Frontal cortex (tissue), 4 donors: ENCODE measurements at places on chromosomes 1 and 21. TPM values are rescaled to one million over a fixed set of nuclear protein-coding genes. Genes with fewer than 3 reads are reported as not detected.

- DNase-seq, result no peak
Measured at GRCh38 chr1:37728416-37728815, 36.1 kb downstream of the CDCA8 start.

DNA sequence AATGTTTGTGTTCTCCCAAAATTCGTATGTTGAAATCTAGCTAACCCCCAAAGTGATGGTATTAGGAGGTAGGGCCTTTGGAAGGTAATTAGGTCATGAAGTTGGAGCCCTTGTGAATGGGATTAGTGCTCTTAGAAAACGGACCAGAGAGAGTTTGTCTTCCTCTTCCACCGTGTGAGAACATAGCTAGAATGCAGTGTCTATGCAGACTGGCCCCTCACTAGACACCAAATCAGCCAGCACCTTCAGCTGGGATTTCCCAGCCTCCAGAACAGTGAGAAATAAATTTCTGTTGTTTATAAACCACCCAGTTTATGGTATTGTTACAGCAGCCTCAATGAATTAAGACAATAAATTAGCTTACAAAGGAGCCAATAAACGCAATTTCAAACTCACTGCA, 58.0 kb downstream of the KIAA0319L start:
- no peak for DNase-seq

DNA sequence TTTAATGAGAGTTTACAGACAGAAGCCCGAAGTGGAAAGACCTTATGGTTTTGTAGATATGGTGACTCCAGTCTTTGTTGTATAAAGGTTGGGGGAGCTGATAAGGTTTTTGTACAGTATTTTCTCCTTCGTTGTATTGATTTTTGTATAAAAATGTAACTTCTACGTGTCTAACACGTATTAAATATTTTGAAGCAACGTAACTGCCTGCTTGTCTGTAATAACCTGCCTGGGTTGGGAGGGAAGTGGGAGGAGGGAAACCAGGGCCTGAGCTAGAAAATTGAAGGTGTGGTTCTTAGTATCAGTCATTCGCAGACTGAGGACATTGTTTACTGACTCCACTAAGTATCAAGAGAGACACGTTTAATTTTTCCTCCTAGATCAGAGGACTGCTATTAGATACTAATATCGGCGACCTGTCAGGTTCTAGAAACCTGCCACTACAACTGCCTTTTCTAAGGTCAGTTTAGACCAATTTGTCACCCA, 2.2 kb downstream of the IER5 start:
- no peak for DNase-seq

MCOLN3 gene
- not detected for total RNA-seq

DNA sequence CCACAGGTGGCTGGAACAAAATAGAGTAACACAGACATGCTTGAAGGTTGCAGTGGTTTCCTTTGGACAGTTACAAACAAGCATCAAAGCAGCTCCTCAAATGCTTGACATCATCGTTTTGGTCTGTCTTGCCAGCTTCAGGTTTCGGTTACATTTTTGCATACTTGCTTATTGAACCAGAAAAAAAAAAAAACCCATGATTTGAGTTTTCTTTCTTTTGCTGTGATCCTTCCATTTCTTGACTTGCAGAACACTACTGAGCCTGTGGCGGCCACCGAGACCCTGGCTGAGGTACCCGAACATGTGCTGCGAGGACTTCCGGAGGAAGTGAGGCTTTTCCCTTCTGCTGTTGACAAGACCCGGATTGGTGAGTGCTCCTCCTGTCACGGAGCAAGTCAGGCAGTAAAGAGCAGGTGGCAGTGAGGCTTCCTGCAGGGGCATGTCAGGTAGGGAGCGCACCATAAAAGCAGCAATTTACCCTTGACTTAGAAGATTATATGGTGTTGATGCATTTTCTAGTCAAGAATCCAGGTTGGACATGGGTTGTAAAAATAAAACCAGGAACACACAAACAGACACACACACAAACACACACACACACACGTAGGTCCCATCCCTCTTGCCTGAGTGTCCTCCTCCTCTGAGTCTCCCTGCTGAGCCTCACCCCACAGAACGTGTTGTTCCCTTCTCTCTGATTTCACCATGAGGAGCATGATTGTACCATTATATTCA, 30.9 kb downstream of the PRDM2 start:
- no peak for DNase-seq

GRCh38 chr1:77697441-77697840, 15.0 kb upstream of the ZZZ3 start:
- DNase-seq, result no peak

DNA sequence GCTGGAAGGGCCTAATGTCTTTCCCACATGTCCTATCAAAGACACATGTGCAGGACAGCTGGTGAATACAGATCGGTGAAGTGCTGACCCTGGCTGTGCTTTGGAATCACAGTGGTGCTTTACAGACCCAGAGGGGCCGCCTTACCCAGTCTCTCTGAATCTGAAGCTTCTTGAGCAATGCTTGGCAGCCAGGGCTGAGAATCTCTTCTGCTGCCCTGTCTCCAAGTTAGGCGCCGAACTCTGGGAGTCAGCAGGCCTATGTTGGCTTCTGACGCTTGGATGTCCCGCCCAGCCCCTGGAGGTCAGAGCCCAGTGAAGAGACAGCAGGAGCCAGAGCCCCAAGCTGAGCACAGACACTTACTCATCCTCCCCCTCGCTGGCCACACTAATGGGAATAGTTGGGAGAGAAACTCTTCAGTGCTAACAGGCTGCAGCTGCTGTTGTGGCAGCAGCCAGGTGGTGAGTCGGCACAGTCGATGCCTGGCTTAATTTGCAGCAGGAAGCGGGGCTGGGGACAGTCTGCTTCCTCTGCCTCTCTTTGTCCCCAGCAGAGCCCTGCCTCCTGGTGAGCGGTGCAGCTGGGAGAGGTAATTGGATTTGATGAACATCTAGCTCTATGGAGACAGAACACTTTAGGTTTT, 68.1 kb downstream of the URB2 start:
- DNase-seq, result peak; percentile 23

SYT11 gene
- 163 TPM for total RNA-seq

GRCh38 chr1:40563266-40563665, 31.8 kb downstream of the ZNF684 start:
- no peak for DNase-seq

COL9A2 gene
- 6.9 TPM for total RNA-seq

DNA sequence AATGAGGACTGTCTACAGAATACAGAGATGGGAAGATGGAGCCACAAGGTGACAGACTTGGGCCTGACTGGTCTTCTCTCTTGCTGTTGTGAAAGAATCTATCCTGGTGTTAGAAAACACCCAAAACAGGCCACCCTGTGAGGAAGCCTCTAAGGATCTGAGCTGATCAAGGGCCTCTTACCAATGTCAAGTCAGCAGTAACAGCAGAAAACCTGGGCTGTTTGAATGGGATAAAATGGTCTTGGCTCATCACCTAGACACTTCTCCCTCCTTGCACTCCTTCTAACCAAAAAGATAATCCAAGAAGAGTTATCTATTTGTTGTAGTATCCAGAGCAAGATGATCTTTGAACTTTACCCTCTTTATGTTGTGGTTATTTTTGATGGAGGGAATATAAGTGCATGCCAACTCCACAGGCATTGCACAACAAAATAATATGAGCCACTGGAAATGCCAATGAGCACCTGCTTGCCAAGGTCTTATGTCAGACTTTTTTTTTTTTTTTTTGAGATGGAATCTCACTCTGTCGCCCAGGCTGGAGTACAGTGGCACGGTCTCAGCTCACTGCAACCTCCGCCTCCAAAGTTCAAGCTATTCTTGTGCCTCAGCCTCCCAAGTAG, 32.8 kb upstream of the ZNF281 start:
- no peak for DNase-seq

ISG15 gene
- total RNA-seq, result 11.0 TPM

DNA sequence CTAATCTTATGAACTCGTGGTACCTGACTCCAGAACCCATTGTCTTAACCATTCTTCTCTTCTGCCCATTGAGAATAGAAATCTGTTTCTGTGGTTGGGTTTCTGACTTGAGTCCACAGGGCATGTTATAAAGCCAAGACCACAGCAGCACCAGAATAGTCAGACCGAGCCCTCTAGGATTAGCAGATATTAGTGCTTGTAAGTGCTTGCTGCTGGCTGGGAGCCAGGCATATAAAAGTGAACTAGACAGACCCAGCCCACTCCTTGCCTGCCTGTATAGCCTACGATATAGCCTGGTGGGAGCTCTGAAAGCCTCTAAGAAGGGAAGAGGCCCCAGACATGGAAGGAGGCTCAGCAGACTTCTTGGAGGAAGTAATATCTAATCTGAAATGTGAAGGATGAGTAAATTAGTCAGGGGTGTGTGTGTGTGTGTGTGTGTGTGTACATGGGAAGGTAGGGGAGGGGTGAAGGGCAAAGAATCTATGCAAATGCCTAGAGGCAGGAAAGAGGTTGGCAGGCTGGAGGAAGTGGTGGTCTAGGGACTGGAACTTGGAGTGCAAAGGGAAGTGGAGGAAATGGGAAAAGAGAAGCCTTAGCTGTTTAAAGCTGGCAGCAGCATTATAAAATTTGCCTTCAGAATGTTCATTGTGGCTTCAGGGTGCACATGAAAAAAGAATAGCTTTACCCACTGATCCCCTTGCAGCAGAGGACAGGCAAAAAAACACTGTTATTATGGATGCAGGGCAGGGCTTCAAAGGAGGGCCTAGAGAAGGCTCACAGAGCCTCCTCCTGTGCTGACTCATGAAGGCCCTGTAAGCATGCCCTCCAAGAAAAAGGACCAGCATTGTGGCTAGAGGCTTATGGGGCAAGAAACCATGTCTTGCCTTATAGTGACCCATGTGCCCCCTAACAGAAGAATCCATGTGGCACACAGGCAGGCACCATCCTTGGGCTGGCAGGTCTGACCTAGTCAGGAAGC, 169.2 kb downstream of the LMX1A start:
- DNase-seq, result no peak

- no peak for DNase-seq
Measured at GRCh38 chr1:86169625-86170024, 13.1 kb upstream of the COL24A1 start.

DNA sequence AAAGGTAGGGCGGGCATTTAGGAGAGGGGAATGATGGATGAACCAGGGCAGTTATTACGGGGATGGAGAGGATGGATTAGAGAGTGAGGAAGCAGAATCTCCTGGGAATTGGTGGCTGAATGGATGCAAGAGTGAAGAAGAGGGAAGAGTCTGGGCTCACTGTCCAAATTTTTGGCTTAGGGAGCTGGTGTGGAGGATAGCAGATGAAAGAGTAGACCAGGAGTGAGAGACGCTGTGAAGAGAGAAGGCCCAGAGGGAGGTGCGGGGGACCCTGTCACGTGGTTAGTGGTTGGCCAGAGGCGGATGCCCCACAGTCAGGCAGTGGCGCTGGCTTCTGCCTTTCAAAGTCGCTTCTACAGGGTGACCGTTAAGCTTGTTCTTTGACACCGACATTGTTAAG, 78.4 kb downstream of the PEX14 start:
- DNase-seq, result no peak
